Activated CD4-positive, alpha-beta T cell treated with anti-CD3 and anti-CD28 coated beads, Interleukin-2, amount 50 U/mL, for 16 hours (primary cell): ENCODE measurements at places on chromosomes 3 and 15.

DNA sequence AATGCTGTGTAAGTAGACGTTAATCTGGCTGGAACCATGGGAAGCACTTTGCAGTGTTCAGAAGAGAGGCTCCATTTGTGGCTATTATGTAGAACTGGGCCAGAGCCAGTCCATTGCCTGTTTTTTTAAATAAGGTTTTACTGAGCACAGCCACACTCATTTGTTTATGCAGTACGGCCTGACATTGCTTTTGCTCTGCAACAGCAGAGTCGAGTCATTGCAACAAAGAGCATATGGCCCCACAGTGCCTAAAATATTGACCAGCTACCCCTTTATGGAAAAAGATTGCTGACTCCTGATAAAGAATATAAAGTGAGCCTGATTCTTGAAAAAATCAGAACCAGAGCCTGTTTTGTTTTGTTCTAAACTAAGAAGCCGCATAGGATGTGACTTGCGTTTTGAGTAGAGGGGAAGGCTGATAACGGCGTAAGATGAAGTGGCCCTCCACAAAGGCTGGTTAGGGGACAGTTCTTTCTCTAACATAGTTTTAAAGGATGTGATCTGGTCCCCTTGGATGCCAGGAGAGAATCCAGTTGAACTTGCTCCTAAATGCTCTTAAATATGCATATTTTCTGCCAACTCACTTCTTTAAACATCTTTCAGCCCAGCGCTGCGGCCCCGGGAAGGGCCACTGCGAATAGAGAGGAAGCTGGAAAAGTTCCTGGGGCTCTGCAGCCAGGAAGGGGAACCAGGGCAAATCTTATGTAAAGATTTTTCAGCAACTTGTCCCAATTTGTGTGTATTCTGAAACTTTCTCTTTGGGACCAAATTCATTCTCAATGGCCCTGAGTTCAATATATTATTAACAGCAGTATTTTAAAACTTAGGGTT, 64.5 kb downstream of the GLDN start:
- no peak for DNase-seq

GRCh38 chr3:32871273-32871672, 53.5 kb downstream of the TRIM71 start:
- DNase-seq: no peak

DNA sequence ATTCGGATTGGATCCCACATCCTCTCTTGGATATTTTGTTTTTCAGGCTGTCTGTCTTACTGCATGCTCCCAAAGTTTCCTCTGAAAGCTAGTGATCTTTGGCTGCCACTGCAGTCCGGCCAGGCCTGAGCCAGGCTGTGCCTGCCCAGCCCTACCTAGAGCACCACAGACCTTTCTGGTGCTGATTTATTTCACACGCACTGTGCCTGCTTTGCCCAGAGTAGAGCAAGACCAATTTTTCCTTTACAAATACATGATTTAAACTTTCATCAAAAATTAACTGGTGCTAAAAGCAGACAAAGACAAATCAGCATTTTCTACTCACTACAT, 28.0 kb upstream of the NDUFB4 start:
- no peak for DNase-seq

GRCh38 chr3:5787861-5788488, 600.5 kb downstream of the EDEM1 start:
- DNase-seq: no peak
